ENCODE measurements at places on chromosomes 16 and 17. TPM values are rescaled to one million over a fixed set of nuclear protein-coding genes. Genes with fewer than 3 reads are reported as not detected.

The MIF4GD gene
- polyA plus RNA-seq, result 17.8 TPM

- DNase-seq, result no peak
Observed at GRCh38 chr16:1082266-1082951, 9.9 kb downstream of the SSTR5 start.

The CD300LF gene
- not detected for polyA plus RNA-seq

DNA sequence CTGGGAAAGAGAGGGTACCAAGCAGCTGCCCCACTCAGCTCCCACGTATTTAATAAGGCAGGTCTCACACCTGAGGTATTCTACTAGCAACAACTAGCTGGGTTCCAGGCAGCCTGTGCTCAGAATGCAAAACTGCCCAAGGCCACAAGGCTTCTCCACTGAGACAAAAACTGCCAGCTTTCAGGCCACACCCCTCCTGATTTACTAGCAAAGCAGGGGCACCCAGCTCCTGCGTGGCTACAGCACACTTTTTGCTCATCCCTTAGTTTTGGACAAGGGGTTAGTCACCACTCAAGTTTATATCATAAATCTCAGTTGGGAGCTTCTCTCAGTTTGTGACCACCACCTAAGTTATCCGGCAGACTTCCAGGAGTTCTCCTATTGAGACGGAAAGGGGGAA is 494.6 kb downstream of the CDH11 start:
- no peak for DNase-seq

The MAP2K6 gene
- polyA plus RNA-seq, result 0.58 TPM

DNA sequence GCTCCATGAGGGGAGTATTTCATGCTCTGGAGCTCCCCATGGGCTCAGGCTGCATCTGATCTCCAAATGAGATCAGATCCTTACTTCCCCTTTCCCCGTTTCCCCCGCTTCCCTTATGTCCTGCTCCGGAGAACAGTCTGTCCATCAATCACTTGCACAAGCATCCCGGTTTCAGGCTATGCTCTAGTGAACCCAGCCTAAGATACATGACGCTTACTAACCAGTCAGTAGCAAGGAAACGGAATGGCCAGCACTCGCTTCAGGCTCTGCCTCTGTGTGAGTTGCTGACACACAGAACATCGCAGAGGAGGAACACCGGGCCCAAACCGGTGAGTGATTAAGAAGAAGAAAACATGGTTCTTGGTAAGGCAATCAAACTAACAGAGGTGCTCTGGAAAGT is 9.4 kb upstream of the ATP5MC1 start:
- no peak for DNase-seq

- no peak for DNase-seq
Observed at GRCh38 chr16:69607674-69608073, 41.9 kb downstream of the NFAT5 start.

GRCh38 chr16:86142801-86143236 is 243.9 kb downstream of the IRF8 start:
- DNase-seq, result no peak

The SGCA gene
- polyA plus RNA-seq, result not detected

GRCh38 chr17:3799181-3799945 is 1.6 kb downstream of the ITGAE start:
- no peak for DNase-seq

GRCh38 chr16:8850279-8850885 is 18.4 kb downstream of the CARHSP1 start:
- DNase-seq, result peak; percentile 87

The GRAPL gene
- polyA plus RNA-seq, result not detected

The ABCA8 gene
- polyA plus RNA-seq, result not detected

DNA sequence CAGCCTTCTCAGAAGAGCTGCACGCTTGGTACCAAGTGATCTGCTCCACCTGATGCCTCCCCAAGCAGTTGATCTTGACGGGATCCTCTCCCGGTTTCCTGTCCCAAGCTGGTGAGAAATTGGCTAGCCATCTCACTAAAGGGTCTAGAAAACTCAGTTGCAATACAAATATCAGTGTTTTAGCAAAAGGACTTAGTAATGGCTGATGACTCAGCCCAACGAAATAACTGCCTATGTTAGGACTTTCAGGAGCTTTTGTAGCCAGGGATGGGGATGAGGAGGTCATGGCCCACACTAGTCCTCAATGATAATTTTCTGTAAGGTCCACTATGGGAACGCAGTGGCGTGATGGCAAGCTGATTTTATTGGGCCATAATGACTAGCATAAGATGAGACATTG is 23.3 kb upstream of the ENGASE start:
- no peak for DNase-seq

The IRX5 gene
- 3.0 TPM for polyA plus RNA-seq

- no peak for DNase-seq
Observed at GRCh38 chr16:75733305-75734211, 7.3 kb upstream of the CPHXL start.

The ZACN gene
- 0.07 TPM for polyA plus RNA-seq

The WFDC1 gene
- not detected for polyA plus RNA-seq

The ADAD2 gene
- not detected for polyA plus RNA-seq

GRCh38 chr17:10198509-10199249 is at the start of gene GAS7:
GAS7 (minus strand) TSS chr17:10198606.
- DNase-seq, result no peak

The CFAP119 gene
- 9.2 TPM for polyA plus RNA-seq
